Hematopoietic multipotent progenitor cell (in vitro differentiated cells): ENCODE measurements at places on chromosomes 3 and 15. TPM values are rescaled to one million over a fixed set of nuclear protein-coding genes. Genes with fewer than 3 reads are reported as not detected.

Gene PLOD2
- 8.1 TPM for total RNA-seq

Gene TNNC1
- 0.54 TPM for total RNA-seq

Gene C3orf20
- total RNA-seq: under 0.01 TPM

Gene ACTRT3
- total RNA-seq: 2.4 TPM

Gene ZNF620
- total RNA-seq: 6.5 TPM

Gene ATP2B2
- 0.27 TPM for total RNA-seq

Gene TCF12
- total RNA-seq: 119 TPM

Gene ZNF717
- total RNA-seq: 11.6 TPM

Gene TRH
- 6.5 TPM for total RNA-seq

Gene DLL4
- under 0.01 TPM for total RNA-seq

Gene ATG7
- 33.9 TPM for total RNA-seq

Gene FEM1B
- total RNA-seq: 47.7 TPM

Gene ZNF80
- total RNA-seq: not detected

Gene THPO
- total RNA-seq: not detected

Gene TMEM115
- total RNA-seq: 49.3 TPM

Gene WDR72
- 12.7 TPM for total RNA-seq

Gene LRRC15
- total RNA-seq: not detected

Gene TYRO3
- 3.0 TPM for total RNA-seq

Gene MIX23
- 2.7 TPM for total RNA-seq

Gene FILIP1L
- 0.81 TPM for total RNA-seq

Gene FES
- 229 TPM for total RNA-seq

Gene WWTR1
- total RNA-seq: 0.54 TPM

Gene DNAH12
- total RNA-seq: under 0.01 TPM

Gene TEX9
- total RNA-seq: 3.8 TPM

Gene BUB1B
- total RNA-seq: 3.0 TPM

Gene ACY1
- total RNA-seq: 38.0 TPM

Gene GRAMD1C
- 2.4 TPM for total RNA-seq

Gene ZNF502
- 1.3 TPM for total RNA-seq

Gene GOLGA6D
- total RNA-seq: under 0.01 TPM

Gene MYO5C
- 41.2 TPM for total RNA-seq

Gene GFM1
- total RNA-seq: 19.7 TPM

Gene PLSCR5
- total RNA-seq: not detected

Gene ITIH4
- total RNA-seq: 7.5 TPM

Gene ALDH1A3
- not detected for total RNA-seq

Gene IDH3A
- total RNA-seq: 11.8 TPM

Gene DPPA2
- total RNA-seq: under 0.01 TPM

Gene HIGD2B
- total RNA-seq: under 0.01 TPM

Gene CLDN11
- total RNA-seq: not detected

Gene LSAMP
- 0.27 TPM for total RNA-seq

Gene GOLGA8S
- 0.27 TPM for total RNA-seq

Gene CNTN3
- total RNA-seq: not detected

Gene SLC38A3
- total RNA-seq: under 0.01 TPM

Gene CADM2
- 5.1 TPM for total RNA-seq

Gene INAFM2
- total RNA-seq: 30.2 TPM

Gene LRTM1
- total RNA-seq: not detected

Gene RBPMS2
- total RNA-seq: 0.27 TPM

Gene CHRFAM7A
- total RNA-seq: 10.2 TPM

Gene BHLHE40
- 49.3 TPM for total RNA-seq

Gene SMCO1
- total RNA-seq: not detected

Gene CMTM8
- 2.2 TPM for total RNA-seq

Gene CSPG5
- total RNA-seq: 0.54 TPM

Gene DUOXA2
- total RNA-seq: under 0.01 TPM

Gene HGD
- total RNA-seq: not detected

Gene PRICKLE2
- total RNA-seq: under 0.01 TPM

Gene NR2C2
- 36.6 TPM for total RNA-seq

Gene IL17RD
- 0.27 TPM for total RNA-seq

Gene SLC15A2
- 6.7 TPM for total RNA-seq

Gene GP5
- total RNA-seq: 0.27 TPM
